H1 (cell line): ENCODE measurements at places on chromosomes 16 and 17. TPM values are rescaled to one million over a fixed set of nuclear protein-coding genes. Genes with fewer than 3 reads are reported as not detected.

GRCh38 chr16:62692685-62693084 is 656.4 kb upstream of the CDH8 start:
- no peak for DNase-seq

GRCh38 chr16:19242987-19243575 is 42.5 kb upstream of the CLEC19A start:
- DNase-seq, result no peak

DNA sequence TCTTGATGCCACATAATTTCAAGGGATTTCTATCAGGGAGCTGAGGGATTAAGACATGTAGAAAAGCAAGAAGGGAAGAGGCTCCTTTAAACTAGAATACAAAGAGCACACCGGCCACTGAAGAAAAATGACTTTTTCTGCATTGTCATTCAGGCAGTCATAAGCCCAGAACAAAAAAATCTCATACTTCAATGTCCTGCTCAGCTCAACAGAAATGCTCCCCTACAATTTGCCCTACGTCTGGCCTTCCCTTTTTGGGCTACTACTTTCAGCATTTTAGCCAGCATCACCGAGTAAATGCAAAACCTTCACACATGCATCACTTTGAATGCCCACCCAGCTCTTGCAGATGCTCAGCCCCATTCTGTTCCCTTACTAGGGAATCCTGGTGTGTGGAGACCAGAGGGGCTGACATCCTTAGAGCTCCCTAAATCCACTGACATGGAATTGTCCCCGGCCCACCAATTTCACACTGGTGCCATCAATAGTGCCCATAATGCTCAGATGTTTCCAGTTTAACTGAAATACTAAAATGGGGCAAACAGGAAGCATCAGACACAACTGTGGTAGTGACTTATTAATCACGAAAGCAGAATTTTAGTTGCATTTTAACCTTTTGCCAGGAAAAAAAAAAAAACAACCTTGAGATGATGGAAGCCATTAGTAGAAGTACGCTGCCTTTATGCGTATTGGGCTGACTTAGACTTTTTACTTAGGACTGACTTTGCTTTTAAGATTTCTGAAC is 2.7 kb downstream of the MAP3K14 start:
- no peak for DNase-seq

DNA sequence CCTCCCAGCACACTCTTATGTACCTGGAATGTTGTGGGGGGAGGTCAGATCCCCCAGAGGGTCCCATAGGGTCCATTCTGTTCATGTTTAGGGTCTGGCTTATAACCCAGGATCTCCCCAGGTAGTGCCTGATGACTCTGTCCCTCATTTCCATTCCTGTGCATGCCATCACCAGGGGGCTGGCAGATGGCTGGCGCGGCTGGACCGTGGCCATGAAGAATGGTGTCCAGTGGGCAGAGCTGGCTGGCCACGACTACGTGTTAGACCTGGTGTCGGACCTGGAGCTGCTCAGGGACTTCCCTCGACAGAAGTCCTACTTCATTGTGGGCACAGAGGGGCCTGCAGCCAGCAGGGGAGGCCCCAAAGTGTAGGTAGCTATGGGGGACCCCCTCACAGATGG is 35.0 kb upstream of the ALKBH5 start:
- DNase-seq, result no peak

Gene KRTAP9-8
- polyA plus RNA-seq, result not detected in 2 replicates

Gene SCRN2
- polyA plus RNA-seq, result 42.3 and 61.1 TPM in 2 replicates
